CD8-positive, alpha-beta memory T cell (primary cell): ENCODE measurements at places on chromosomes 16 and 17.

- no peak for DNase-seq
Observed at GRCh38 chr16:89544113-89544512, 16.4 kb upstream of the RPL13 start.

GRCh38 chr17:50267074-50267841, 7.0 kb upstream of the TMEM92 start:
- DNase-seq = no peak

- no peak for DNase-seq
Observed at GRCh38 chr16:11308493-11309283, 27.6 kb upstream of the PRM1 start.

DNA sequence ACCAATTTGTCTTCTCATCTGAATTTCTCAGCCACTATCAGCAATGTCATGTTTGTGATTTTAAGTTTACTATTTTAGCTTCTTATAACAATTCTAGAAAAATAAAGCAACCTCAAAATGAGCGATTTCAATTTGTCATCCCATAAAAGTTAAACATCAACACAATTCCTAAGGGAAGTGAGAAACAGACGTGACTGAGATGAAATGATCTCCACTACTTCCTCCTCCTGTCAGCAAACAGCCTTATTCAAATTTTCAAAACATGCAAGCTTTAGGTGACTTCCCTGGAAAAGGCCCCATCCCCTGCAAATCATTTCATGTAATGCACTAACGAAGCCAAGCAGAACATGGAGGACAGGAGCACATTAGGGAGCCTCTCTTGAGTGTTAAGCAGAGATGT, 64.9 kb downstream of the ZNF652 start:
- no peak for DNase-seq

- DNase-seq = no peak
Observed at GRCh38 chr16:5845046-5845445, 747.5 kb upstream of the EEF2KMT start.

GRCh38 chr17:71505200-71505599, 615.6 kb upstream of the SOX9 start:
- DNase-seq = no peak

- DNase-seq = no peak
Observed at GRCh38 chr16:55477736-55478135, 1.3 kb upstream of the MMP2 start.

- DNase-seq = no peak
Observed at GRCh38 chr16:56776562-56776961, 46.6 kb downstream of the NUP93 start.

DNA sequence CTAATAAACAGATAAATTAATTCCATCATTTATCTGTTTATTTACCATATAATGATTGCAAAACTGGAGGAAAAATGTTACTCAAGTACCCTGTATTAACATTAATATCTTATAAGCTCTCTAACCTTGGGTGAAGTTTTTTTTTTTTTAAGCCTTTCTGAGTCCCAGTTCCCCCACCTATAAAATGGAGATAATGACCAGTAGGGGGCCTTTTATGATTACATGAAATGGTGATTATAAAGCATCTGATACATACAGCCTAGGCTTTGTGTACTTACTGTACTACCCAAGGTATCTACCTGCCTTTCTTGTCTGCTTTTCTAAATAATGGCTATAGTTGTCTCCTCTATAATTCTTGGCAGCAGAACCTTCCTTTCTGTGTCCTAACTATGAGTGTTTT, 22.6 kb downstream of the LRRC36 start:
- no peak for DNase-seq

- DNase-seq = no peak
Observed at GRCh38 chr16:53090591-53091411, 36.0 kb downstream of the CHD9 start.

GRCh38 chr17:65552214-65552613, 9.2 kb downstream of the AXIN2 start:
- no peak for DNase-seq

GRCh38 chr17:45277992-45278391, 16.1 kb upstream of the SPATA32 start:
- no peak for DNase-seq

DNA sequence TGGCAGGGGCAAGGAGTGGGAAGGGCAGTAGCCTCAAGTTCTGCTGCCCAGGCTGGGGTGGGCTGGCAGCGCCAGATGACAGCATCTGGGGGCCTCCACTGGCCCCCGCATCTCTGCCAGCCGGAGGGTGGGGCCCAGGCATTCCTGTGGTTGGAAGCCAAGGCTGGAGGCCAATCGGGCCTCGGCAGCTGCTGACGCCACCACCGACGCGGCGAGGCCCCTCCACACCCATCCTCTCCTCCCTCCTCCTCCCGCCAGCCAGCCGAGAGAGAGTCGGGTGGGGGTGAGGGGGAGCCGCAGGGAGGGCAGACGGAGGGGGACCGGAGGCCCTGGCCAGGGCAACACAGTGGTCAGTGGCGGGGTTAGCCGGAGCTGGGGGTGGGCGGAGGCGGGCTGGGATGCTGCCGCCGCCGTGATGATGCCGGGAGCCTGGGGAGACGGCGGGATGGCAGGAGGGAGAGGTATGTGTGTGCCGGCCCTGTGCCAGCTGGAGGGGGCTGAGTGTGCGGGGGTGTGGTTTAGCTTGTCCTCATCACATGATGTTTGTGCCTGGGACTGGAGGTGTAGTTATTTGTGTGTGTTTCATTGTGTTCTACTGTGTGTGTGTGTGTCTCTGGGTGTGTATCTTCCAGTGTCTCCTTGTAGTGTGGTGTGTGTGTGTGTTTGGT, 36.6 kb downstream of the ARHGAP23 start:
- DNase-seq = no peak

DNA sequence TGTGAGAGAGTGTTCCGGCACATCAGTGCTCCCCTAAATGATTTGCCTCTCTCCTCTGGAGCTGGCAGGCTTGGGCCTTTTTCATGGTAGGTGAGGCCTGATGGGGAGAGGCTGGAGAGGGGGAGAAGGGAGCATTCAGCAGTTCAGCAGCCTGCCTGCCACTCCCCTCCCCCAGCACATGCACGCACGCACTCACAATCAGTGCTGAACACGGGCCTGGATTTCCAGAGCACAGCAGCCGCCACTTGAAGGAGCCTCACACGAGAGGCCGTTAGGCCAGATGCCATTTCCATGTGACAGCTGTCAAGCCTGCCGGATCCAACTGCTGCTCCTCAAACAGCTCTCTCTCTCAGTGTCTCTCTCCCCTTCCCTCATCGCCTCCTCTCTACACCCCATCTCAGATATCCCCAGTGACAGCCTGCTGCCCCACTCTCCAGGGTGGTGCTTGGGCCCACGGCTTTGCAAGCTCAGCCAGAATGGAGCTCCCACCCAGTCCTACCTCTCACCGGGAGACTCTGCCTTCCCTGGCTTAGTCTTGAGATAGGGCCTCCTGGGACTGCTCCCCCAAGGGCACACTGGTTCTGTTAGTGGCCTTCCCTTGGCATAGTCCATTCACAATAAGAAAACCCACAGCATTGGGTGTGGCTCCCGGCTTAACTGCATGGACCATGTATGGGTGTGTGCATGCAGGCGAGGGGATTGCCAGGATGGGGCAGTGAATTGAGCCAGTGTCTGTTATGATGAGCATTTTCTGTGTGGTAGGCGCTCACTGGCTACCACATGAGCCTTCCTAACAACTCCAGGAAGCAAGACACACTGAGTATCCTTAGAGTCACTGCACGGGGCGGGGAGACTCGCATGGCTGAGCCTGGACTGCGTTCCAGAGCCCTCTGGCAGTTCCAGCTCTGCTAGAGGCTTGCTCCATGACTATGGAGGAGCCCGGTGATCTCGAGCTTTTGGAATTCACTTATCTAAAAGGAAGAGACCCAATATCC, 226.2 kb downstream of the CCDC182 start:
- DNase-seq = no peak

DNA sequence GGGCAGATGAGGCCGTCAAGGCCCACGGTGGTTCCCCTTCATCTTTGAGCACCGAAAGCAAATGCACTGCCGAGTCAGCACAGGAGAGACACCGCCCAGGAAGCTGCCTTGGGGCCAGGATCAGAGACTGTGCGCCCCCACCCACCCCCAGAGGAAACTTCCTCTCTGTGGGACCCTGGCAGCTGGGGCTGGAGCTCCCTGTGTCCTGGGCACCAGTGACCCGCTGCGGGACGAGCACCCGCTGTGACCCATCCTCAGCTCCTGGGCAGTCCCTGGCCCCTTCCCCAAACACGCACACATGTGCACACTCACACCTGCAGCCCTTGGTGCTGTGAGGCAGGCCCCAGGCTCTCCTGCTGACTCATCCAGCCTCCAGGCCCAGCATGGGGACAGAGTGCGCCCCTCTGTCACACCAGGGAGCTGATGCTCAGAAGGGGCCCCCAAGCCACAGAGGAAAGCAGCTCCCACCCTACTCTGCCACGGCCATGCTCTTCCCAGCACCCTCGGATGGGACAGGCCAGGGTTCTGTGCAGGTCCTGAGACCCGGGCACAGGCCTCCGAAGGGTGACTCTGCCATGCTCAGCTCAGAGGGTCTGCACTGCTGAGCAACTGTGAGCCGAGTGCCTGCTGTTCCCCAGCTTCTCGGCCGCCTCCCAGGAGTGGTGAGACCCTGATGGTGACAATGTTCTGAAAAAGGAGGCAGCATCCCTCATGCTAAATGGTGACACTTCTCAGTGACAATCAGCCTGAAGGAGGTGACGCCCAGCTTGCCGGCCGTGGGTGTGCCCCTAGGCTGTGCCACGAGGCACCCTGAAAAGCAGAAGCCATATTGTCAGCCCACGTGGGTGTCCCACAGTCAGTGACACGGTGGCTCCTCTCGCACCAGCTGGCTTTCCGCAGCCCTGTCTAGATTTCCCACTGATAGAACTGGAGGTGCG, 3.6 kb downstream of the PIEZO1 start:
- peak; percentile 82 for DNase-seq

DNA sequence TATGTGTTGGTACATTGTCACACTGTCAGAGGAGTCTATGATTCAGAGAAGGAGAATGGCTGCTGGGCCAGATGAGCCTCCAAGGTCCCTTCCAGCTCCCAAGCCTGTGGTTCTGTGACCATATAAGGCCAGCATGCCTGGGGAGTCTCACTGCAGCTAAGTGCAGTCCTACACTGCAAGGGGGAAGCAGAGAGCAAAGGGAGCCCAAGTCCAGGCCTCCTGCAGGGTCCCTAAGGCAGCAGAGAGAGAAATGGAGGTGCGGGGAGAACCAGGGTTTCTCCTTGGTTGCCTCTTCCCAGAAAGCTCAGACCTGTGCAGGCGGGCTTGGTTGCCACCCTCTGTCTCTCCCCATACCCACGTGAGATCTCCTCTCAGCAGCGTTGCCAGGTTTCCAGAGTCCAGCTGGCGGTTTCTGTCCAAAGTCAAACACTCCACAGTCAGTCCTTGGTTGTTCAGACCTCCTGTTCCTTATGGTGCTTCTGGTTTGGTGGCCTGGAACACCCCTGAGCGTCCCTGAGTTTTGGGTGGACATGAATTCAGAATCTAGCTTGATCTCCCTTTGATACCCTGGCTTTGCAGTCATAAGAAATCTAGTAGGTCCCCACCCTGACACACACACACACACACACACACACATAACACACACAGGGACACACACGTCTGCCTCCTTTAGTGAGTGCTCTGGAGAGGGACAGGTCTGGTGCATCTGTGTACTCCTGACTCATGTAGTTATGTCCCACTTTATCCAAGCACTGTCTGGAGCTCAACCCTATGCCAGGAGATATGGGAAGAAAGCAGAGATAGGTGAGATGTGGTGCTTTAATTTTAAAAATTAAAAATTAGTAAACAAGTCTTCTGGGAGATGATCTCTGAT, 78.8 kb downstream of the GNAO1 start:
- DNase-seq = no peak

GRCh38 chr16:3046641-3047386, 453 bp downstream of the MMP25 start:
- no peak for DNase-seq

- no peak for DNase-seq
Observed at GRCh38 chr16:13351181-13351580, 449.8 kb downstream of the SHISA9 start.

DNA sequence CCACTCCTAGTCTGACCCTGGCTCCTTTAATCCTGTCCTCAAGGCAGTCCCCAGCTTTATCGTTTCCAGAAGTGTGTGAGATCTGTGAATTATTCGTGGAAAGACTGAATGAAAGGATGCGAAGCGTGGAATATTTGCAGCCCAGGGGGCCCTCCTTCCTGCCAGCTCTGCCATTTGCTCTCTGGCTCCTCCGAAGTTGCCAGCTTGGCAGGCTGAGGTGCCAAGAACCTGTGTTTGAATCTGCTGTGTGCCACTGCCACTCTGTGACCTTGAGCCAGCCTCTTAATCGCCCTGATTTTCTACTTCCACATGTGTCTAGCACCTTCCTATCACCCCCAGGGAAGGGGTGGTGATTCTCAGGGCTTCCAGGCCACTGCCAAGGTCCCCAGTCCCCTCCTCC, 10.8 kb downstream of the TBKBP1 start:
- DNase-seq = no peak

GRCh38 chr16:84228256-84228838, 11.5 kb downstream of the KCNG4 start:
- DNase-seq = no peak

GRCh38 chr17:3524024-3524423, 33.6 kb downstream of the TRPV3 start:
- DNase-seq = no peak

DNA sequence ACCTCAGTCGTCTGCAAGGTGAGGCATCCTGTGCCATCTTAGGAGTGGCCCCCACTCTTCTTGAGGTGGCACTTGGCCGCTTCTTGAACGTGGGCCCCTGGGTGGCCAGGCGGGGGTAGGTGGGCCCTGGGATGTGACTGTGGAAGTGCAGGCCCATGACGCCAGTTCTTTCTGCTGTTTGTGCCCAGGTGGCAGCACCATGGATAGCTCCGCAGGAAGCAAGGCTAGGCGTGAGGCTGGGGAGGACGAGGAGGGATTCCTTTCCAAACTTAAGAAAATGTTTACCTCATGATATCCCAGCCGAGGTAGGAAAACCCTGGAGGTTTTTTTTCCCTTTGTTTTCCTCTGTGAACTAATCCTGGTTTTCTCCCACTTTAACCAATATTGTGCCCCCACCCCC, 19.8 kb downstream of the NMRAL1 start:
- DNase-seq = no peak

DNA sequence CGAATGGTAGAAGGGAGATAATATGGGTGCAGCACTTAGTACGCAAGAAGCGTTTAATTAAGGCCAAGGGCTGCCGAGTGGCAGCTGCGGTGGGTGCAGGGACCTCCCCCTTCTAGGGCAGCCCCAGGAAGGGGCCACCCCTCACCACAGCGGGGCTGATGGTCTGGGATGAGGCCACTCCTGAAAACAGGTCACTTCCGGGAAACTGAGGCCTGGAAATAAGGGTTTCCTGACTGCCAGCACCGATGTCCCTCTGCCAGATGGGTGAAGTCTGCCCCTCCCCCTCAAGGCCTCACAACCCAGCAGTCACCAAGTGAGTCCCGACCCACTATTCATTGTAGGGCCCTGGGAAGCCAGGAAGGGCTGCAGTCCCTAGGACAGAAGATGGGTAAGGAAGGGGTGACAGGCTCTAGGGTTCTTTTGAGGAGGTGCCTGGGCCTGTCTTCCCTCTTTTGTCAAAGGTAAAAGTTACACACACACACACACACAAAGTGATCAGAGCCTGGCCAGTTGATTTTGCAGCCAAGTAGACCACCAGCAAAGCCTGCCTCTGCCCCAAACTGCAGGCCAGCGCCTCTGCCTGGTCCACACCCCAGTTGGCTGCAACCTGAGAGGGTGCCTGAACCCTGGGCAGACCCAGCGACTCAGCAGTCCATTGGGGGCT, 12.5 kb downstream of the SREBF1 start:
- DNase-seq = no peak
